ENCODE measurements at places on chromosomes 7 and 10.
A peak's percentile ranks its signal among the peaks of the same experiment; 100 is the strongest.

DNA sequence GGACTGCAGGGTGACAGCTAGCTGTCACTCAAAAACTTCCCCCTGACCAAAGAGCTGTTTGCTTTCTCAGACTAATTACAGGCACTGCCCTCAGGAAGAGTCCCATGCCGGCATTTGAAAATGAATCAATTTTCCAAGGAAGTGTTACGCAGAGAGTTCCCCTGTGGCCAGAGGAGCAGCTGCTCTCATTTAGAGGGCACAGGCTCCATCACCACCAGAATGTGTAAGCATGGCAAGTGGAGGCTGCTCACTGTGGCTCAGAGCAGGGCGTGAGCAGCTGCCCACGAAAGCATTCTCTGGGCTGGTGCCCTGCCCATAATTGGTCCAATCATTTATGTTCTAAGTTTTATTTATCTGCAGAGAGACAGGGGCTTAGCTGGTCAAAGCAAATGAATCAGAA, 202.2 kb downstream of the RAMP3 start:
- DNase-seq = no peak

DNA sequence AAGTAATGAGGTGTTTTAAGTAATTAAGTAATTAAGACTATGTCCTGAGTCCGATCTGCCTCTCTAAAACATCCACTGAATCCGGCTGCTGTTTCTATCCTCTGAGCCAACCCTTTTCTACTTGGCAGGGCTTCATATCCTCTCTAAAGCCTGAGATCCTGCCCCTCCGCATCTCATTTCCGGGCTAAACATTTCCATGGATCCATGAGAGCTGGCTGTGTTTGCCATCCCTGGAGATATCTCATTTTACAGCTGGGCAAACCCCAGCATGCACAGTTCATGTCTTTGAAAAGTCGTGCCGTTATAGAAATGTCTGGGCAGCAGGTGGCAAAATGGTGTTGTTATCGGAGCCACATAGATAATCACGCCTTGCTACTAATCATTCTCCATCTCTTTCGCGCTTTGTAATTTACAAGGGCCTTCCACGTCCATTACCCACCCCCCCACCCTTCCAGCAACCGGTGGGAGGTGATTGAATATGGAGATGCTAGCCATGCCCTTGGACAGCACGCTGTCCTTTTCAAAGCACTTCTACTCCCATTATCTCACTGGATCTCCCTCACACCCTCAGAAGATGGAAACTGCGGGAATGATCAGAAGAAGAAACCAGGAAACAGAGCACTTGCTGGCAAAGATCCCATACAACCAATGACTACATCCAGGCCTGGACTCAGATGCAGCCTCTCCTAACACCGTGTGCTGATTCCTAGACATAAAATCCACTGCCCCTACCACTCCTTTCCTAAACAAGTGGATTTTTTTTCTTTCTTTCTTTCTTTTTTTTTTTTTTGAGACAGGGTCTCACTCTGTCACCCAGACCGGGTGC, 1189.2 kb downstream of the TYW1 start:
- no peak for DNase-seq

DNA sequence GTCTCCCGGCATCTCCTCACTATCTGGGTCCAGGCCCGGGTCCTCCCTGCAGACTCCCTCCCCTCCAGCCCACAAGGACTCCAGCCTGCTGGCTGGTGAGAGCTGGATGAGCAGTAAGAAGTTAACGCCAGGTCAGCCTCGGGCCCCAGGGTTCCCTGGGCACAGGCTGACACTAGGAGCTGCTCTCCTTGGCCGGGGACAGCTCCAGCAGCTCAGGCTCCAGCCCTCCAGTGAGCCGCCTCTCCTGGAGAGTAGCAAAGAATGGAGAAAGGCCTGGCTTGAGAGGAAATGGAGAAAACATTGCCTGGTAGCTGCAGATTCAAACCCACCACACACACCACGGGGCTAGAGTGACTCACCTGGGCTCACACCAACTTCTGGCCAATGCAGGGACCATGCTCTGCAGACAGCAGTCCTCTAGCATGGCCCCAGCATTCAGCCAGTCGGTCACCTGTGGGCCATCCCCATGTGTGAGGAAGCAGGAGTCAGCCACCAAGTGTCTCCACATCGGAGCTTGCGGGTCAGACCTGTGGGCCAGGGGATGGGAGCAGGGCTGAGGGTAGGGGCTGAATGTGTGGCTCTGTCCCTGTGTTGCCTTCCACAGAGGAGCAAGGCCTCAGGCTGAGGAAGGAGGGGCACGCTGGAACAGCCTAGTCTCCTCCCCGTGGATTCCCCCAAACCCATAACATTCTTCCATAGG, 6.5 kb downstream of the SAP25 start:
- no peak for DNase-seq

- DNase-seq = no peak
Measured at GRCh38 chr7:30503274-30504212, 1.1 kb downstream of the GGCT start.

- no peak for DNase-seq
Measured at GRCh38 chr10:6512182-6512581, 67.9 kb downstream of the PRKCQ start.

DNA sequence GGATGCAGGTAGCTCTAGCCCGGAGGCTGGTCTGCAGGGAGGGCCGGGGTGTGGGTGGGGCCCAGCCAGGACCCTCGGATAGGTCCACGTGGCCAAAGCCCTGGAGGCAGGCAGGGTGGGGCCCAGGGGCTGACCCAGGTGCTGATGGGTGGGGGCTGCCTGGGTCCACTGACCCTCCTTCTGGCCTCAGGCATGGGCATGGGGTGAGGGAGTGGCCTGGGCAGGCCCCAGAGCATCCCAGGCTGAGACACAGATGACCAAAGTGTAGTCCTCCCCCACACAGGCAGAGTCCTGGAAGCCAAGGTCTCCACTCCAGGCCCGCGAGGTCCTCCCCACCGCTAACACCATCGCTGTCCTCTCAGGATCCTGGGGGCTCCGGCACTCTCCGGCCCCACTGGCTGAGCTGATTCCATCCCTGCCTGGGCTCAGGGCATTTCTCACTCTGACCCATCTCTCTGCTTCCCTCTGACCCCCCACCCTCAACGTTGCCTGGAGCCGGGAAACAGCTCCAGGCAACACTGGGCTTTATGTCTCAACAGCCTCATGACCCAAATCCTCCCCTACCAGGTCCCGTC, 20.7 kb upstream of the PPP2R2D start:
- DNase-seq = no peak

DNA sequence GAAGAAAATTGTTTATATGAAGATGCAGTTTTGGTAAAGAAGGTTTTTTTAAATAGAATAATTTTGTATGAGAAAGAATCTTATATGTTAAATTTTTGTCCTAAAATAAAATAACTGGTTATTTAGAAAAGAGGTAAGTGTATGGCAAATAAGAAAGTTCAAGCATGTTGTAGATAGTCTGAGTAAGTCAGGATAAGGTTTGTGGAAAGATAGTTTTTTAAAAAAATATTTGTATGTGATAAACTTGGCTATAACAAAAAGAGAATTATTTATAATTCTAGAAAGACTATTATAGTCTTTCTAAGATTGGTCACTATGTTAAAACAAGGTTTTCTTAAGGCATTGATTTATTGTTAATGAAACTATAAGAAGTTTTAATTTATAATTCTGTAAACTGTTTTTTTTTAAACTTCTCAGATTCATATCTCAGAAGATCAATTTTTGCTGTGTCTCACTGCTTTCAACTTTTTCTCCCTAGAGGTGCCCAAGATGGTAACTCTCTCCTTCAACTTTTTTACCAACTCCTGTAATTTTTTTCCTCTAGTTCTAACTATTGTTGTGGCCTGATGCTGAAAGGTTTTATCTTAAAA, 698.6 kb downstream of the CCSER2 start:
- DNase-seq = no peak

DNA sequence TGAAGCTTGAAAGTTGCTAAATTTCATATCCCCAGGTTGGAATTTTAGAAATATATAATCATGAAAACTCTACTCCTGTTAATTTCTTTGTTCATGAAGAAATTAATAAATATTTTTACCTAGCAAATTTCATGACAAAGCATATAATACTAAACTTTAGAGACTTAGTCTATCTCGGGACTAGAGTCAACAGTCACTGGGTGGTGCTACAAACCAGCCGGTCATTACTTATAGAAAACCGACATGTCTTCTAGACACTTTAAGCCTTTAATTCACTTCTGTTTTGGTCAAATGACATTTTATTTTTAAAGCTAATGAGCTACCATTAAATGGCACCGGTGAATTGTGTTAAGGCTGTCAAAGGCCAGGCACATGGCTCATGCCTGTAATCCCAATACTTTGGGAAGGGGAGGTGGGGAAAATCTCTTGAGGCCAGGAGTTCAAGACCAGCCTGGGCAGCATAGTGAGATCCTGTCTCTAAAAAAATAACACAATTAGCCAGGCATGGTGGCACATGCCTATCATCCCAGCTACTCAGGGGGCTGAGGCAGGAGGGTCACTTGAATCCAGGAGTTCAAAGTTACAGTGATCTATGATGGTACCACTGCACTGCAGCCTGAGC, 270.1 kb downstream of the CACNA2D1 start:
- no peak for DNase-seq

DNA sequence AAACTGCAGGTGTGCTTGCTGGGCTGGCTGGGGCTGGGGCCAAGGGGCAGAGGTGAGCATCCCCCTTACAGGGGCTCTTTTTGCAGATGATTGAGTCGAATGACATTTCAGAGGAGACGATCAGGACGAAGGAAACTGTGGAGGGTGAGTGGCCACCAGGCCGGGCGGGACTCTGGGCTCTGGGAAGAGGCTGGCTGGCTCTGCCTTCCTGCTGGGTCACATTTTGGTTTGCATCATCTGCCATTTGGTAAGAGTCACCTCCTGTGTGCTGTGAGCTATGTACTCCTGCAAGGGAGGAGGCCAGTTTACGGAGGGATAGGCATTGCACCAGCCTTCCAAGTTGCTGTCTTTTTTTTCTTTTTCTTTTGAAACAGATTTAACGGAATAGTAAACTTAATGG, 73.0 kb upstream of the GTF2IRD1 start:
- no peak for DNase-seq

GRCh38 chr10:88493691-88494483, 89.2 kb downstream of the RNLS start:
- DNase-seq = peak; percentile 71

- peak; percentile 43 for DNase-seq
Measured at GRCh38 chr7:23622506-23622925, 25.3 kb downstream of the CCDC126 start.

- DNase-seq = peak; percentile 7
Measured at GRCh38 chr7:3753868-3754267, 452.8 kb downstream of the SDK1 start.

- DNase-seq = no peak
Measured at GRCh38 chr10:63619426-63619825, 98.2 kb downstream of the REEP3 start.

GRCh38 chr7:150753826-150754603, 16.8 kb downstream of the GIMAP5 start:
- DNase-seq = peak; percentile 14

DNA sequence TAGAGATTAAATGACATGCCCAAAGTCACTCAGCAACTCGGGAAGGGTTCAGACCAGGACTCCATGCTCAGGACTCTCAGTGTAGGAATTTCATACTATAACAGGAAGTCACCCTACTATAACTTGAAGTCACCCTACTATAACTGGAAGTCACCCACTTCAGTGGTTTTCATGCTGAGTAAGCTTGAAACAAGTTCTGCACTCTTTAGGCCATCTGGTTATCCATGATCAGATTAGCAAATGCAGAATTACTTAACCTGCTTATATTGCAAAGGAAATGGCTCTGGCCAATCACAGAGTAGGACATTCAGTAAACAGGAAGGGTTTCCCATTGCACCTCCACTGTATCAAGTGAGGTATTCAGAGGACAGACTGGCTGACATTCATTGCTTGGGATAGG, 1240.4 kb downstream of the GATA3 start:
- DNase-seq = no peak

GRCh38 chr7:20454202-20454601, 123.5 kb downstream of the ITGB8 start:
- no peak for DNase-seq

- DNase-seq = no peak
Measured at GRCh38 chr10:114402871-114403540, 1.3 kb downstream of the AFAP1L2 start.

GRCh38 chr10:73485320-73485719, 10.5 kb downstream of the PPP3CB start:
- no peak for DNase-seq

GRCh38 chr10:129417870-129418269, 49.2 kb upstream of the MGMT start:
- DNase-seq = no peak

DNA sequence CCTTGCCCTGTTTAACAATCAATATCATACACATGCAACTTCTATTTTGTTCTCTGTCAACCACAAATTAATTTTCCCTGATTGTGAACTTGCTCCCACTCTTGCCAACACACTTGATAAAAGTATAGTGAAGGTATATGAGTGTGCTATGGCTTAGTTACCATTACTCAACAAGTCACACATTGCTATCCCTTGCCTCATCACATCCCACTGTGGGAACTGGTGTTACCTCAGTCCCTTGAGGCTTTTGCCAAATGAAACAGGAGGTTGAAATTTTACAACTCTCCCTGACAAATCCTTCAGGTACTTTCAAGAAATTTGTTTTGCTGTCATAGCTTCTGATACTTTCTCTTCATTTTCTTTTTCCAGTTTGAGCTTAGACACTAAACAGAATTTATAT, 472.5 kb upstream of the SEMA3D start:
- DNase-seq = peak; percentile 26

- peak; percentile 17 for DNase-seq
Measured at GRCh38 chr7:114048386-114049235, 129.8 kb upstream of the PPP1R3A start.

- no peak for DNase-seq
Measured at GRCh38 chr10:93072713-93073538, 767 bp upstream of the CYP26A1 start.

GRCh38 chr7:149209518-149210269, 14.3 kb downstream of the ZNF282 start:
- peak; percentile 43 for DNase-seq

DNA sequence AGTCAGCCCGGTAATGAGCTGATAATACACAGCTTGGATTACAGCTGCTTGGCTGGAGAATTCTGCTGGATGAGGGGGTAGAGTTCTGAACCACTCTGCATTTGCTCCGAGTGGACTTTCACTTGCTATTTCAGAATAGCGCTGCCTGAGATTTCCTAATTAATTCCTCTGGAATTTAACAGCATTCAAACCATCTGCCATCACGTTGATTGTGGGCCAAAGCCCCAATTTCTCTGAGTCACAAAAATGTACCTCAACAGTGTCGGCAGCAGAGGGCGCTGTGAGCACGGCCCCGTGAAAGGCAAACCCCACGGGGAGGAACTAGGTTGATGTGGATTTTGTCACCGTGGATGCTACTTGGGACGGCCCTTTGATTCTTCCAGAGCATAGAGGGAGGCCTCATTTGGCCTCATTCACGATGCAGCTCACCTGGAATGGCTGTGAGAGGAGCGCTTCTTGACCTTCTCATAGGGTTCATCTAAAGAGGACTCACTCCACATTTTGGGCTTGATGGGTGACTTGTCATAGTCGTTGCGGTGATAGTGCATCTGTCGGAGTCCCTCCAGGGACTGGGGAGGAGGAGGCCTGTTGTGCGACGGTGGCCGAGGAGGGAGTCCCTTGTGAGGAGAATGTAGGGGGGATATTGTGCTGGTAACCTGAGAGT, 73.3 kb downstream of the PRPF18 start:
- peak; percentile 78 for DNase-seq

Measured in fibroblast of skin of scalp (primary cell).